ENCODE measurements at places on chromosomes 4 and X.
A peak's percentile ranks its signal among the peaks of the same experiment; 100 is the strongest.

DNA sequence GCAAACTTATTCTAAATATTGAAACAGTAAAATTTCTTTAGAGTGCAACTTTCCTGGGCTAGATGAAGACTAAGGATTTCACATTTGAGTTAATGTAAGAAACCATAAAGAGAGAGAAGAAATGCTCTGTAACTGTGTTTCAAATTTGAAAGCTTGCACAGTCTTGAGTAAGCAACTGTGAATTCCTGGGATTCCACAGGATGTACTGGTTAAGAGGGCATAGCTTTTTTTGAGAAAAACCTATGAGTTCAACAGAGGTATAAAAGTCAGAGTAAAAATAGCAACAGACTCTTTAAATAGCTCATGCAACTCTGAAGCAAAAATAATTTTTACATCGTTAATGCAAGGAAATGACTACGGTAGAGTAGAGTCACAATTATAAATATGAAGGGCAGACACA is 25.5 kb downstream of the ZNF330 start:
- DNase-seq, result no peak

DNA sequence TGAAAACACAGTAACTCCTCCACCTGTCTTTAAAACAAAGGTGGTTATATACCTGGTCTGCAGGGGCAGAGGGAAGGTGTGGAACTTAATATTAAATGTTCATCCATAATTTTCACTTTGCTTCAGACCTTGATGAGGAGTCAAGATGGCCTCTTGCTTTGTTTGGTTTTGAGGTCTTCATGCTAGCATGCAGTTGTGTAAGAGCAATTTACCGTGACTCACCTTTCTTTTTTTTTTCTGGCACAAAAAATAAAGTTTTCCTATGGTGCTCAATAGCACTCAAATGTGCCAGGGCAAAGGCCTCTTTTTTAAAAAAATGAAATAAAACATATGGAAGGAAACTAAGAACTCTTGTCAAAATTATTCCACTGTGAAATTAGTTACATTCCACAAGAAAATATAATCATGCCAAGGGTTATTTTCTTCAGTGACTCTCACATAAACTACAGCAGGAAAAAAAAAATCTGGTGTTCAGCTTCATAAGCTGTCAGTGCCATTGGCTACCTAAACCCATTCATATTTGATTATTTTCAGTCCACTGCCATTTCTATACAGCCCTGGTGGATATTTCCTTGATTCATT is 128.2 kb downstream of the SLC7A11 start:
- DNase-seq, result no peak

DNA sequence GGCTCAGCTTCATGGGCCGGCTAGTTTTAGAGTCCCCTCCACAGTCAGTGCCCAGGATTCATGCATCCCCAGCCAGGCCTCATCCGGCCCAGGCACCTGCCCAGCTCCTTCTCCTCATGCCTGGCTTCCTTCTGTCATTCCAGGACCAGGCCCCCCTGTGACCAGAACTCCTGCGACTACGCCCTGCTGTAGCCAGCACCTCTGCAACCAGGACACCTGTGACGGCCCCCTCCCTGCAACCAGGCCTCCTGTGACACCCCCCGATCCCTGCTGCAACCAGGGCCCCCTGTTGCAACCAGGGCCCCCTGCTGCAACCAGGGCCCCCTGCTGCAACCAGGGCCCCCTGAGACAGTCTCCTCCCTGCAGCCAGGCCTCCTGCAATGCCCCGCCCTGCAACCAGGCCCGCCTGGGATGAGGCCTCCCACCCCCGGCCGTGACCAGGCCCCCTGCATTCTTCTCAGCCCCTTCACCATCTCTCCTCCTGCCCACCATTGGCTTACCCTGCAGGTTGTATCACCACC is 46.8 kb downstream of the HTRA3 start:
- no peak for DNase-seq

GRCh38 chrX:46278572-46278971 is 266.6 kb downstream of the ZNF674 start:
- DNase-seq, result no peak

DNA sequence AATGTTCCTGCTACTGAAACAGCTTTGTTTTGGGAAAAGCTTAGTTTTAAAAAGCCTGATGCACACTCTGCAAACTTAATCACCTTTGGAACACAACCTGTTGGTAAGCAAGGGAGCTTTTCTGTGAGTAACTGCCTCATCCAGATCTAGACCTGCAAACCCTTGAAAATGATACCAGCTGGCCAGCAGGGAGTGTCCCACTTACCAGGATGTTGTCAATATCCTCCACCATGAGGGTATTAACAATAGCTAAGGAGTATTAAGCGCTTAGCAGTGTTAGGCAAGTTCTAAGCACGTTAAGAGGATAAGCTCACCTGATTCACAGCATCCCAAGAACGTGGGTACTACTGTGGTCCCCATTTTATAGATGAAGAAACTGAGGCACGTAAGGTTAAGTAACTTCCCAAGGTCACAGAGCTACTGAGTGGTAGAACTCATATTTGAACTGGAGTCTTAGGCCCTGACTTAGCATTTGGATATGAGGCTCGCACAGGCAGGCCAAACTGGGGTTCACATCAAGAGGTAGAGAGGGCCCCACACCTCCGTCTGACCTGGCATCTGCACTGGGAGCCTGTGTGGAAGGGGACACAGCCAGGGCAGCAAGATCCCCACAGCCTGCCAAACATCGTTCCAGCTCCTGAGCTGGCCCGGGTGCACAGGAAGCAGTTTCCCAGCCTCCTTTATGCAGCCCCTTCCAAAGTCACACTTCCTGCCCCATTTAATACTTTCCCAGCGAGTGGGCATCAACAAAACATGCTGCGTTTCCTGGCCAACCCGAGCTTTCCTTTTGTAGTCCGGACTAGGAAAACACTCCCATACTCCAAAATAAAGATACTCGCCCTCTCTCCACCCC is 32.7 kb downstream of the IRF2 start:
- no peak for DNase-seq

GRCh38 chrX:14738643-14739042 is 134.2 kb downstream of the FANCB start:
- no peak for DNase-seq

DNA sequence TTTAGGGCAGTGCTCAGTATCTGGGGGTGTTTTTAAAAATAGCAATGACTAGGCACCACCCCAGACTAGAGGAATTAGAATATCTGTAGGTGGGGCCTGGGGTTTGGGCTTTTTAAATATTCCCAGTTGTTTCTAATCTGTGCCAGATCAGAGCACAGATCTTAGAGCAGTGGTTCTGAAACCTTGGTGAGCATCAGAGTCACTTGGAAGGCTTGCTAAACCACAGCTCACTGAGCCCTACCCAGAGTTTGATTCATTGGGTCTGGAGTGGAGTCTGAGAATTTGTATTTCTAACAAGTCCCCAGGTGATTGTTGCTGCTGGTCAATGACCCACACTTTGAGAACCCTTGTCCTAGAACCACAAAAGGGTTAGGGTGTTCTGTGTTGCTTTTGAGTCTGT is 16.7 kb downstream of the HADH start:
- no peak for DNase-seq

GRCh38 chr4:39154009-39154408 is 28.3 kb upstream of the WDR19 start:
- no peak for DNase-seq

DNA sequence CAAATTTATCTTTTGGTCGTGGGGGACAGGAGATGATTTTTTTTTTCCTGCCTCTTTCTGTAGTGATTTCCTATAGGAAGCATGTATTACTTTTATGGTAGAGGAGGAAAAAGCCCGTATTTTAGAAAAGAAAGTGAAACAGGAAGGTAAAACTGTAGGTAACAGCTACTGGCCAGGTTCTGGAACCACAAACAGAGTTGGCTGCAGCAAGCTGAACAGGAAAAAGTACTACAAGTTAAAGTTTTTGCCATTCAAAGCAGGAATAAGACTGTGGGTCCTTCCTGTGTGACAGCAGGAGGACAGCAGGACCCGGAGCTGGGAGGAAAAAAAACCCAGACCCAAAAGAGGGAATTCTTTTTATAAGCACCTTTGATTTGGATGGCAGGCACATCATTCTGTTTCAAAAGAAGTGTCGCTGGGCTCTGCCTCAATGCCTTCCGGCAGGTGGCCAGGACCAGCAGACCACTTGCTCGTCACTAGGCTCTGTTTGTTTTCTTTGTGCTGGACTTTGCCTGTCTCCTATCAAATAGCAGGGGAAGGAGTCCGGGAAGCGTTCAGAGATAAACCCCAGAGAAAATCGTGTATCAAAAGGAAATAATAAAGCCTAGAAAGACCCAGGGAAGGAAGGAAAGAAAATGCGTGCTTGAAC is 277.9 kb downstream of the ADGRA3 start:
- DNase-seq, result no peak

DNA sequence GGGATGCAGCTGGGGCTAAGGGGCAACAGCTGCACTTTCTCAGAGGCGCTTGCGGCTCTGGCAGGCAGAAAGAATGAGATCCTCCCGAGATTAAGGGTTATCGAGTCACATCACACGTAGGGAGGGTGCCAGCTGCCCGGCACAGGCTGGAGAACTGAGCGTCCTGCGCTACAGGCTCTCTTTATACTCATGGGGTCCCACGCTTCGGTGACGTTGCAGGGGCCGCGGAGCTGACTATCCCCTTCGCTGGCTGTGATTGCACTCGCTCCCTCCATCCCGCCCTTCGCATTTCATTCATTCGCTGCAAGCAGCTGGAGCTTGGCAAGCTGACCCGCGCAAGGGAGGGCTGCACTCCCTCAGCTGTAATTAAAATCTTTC is at the start of gene TACR3:
TACR3 (minus strand) TSS at position 156 of the 378 bp plus-strand sequence. CDS start 310 bp downstream, outside the sequence.
- DNase-seq, result no peak

DNA sequence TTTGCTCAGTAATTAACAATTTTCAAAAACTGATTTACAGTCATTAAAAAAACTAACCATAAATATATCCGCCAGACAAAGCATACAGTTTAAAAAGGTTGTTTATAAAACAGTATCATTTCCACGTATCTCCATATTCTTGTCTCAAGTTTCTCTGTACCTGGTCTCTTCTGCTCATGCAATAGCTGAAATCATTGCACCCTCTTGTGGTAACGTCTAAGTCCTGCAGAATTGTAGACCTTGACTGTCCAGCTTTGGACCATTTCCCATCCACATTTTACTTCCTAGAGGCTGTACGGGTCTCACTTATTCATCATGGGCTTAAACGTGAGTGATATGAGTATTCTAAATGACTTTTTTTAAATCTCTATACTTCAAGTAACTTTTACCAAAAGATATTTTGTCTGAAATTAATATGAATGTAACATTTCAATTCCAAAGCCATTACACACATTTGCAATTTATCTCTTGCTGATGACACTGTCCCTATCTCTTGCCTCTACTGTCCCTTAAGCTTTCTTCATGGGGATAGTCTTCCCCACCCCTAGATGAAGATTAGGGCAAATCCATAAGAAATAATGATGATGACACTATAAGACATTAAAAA is 118.5 kb downstream of the BTC start:
- peak; percentile 65 for DNase-seq

DNA sequence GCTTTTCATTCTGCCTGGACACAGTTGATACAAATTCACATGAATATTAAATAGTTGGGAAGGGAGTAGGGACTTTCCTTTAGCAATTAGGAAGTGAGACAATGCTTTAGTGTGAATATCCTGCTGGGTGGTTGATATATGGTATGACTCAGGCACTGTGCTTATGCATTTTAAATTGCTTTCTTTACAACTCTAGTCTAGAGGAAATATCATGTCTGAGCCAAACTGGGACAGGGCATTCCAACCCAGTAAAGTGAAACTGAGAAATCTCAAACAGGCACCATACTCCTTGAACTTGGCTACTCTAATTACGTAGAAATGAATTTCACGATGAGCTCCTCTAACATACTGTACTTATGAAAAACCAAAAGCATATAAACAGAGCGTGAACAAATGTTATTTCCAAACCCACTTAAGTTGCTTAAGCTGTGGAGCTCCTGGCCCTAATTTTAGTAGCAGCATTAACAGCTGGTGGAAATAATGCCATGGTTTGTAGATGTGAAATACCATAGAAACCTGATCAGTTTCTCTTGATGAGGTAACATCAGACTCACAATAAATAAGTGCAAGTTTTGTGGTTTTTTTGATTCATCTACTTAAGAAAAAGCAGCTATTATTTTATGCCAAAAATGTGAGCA is 242.9 kb upstream of the GK2 start:
- no peak for DNase-seq

- DNase-seq, result no peak
These were observed 70.7 kb downstream of the DOCK11 start for GRCh38 chrX:118566359-118566758.
